ENCODE measurements at places on chromosomes 2 and 18.

DNA sequence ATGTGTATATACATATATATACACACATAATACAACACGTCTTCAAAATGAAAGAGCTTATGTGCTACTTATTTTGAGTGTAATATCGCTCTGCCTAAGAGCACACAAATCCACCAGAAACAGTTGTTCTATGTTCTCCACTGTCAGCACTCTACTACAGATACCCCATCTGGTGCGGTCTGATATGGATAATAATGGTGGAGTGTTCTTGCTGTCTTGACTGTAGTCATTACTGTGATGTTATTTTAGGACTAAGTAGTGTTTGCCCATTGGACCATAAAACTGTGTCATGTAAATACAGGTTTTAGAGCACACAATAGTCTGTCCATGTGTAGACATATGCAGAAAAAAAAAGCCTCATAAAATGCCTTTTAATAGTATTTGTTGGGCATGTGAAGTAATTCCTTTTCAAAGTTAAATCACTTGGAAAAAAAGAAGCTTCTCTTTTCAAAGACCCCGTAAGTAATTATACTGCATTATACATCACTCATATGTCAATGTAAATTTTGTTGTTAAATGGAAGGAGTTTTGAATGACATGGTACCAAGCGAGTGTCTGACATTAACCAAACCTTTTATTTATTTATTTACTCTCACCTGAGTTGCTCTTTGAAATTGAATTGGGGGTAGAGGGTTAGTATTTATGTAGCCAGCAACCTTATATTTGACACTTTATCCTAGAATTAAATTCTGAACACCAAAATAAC is 1249.2 kb upstream of the ZEB2 start:
- DNase-seq: no peak

DNA sequence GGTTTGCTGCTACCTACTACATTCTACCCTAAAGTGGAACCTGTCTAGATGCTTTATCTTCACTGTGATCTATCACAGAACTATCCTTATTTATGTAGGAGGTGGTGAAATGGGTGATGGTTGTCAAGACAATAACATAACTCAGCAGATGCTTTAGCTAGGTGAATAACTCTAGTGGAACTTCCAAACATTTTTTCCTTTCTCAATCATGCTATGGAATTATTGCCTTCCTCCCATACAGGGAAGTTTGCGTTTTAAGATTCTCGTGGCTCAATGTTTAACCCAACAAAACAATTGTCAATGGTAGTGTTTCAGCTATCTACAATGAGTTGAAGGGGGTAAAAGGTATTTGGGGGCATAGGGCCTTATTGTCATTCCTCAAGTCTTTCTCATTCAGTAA is 82.6 kb upstream of the GLI2 start:
- DNase-seq: no peak

- DNase-seq: no peak
These were observed 2119.6 kb upstream of the PIK3C3 start for GRCh38 chr18:39835303-39836030.

DNA sequence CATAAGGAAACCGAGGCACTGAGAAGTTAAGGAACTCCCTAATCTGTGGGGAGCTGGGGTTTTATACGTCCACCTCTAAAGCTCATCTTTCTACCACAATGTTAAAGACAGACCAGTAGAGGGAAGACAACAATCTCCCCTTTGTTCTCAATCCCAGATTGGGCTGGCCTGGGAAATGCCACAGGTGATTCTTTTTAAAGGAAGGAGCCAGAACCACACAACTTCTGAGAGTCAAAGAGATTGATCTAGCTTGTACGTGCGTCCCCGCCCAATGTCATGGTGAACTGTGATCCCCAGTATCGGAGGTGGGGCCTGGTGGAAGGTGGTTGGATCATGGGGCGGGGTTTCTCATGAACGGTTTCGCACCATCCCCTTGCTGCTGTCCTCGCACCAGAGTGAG is 81.8 kb upstream of the LCLAT1 start:
- DNase-seq: no peak

DNA sequence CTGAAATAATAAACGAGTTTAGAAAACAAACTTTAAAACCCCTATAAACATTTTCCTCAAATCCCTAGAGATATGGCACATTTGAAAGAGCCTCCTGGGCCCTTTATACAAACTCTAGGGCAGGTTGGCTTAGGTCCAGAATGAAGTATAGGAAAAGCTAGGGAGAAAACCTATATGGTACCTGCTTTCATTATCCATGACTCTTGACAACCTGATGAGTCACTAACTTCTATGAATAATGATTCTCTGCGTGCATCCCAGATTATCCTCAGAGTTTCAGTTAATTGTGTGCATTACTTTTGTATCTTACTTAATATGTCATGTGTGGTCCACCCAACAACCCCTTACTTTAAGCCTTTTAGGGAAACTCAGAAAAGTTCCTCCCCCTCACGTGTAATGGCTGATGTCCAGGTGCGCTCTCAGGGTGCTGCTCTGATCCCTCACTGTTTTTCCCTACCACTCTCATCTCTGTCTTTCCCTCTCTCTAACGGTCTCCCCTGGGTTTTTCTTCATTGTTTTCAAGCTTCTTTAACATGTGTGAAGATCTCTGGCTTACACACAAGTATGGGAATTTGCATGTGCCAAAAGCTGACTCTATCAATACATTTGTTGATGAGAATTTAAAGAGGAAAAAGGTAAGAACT is 78.5 kb downstream of the LRP1B start:
- DNase-seq: no peak

DNA sequence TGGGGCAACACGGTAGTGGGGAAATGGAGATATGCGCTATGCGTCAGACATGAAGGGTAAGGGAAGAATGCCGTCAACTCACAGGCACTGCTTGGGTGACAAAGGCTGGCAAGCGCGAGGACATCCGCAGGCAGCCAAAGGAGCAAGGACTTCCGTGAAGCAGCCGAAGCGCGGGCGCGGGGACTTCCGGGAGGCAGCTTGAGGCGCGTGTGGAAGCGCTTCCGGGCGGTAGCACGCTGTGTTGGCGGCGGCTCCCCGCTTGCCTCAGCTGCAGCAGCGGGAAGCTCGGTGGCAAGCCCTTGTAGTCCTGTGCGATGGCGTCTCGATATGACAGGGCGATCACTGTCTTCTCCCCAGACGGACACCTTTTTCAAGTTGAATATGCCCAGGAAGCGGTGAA is at the start of gene PSMA8:
Gene PSMA8, plus strand, starts transcription at position 218 of the 400 bp plus-strand sequence. Its CDS starts 97 bp downstream, at position 315.
- DNase-seq: no peak

DNA sequence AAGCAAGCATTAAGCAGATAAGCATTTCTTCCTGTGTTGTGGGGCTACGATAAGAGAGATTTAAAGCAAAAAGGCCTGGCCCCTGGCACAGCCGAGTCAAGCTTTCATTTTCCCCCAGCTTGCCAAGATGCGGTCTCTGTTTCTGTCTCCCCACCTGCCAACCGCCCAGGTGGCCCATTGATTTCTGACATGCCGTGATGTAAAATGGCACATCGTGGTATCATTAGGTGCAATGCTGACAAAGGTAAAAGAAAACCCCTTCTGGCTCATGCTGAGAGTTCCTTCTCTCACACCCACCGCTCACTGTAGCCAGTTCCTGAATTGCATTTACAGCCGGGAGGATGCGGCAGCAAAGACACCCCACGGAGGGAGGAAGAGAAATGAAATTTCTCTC is 62.8 kb downstream of the BOD1L2 start:
- DNase-seq: no peak

DNA sequence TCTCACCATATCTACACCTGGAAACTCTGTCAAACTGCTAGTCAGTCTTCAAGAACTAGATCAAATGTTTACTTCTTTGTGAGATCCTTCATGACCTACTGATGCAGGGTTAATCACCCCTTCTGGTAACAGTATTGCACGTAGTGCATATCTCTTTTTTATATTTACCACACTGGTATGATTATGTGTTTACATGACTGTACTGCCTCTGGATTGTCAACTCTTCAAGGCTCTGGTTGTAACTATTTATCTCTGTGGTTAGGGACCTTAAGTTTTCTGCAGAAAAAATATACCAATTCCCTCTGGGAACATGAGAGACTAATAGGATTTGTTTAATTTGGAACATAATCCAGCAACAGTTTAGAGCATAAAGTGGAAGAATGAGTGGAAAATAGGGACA is 135.5 kb downstream of the PDE1A start:
- no peak for DNase-seq

GRCh38 chr18:43034683-43035500 is 80.6 kb downstream of the RIT2 start:
- no peak for DNase-seq

DNA sequence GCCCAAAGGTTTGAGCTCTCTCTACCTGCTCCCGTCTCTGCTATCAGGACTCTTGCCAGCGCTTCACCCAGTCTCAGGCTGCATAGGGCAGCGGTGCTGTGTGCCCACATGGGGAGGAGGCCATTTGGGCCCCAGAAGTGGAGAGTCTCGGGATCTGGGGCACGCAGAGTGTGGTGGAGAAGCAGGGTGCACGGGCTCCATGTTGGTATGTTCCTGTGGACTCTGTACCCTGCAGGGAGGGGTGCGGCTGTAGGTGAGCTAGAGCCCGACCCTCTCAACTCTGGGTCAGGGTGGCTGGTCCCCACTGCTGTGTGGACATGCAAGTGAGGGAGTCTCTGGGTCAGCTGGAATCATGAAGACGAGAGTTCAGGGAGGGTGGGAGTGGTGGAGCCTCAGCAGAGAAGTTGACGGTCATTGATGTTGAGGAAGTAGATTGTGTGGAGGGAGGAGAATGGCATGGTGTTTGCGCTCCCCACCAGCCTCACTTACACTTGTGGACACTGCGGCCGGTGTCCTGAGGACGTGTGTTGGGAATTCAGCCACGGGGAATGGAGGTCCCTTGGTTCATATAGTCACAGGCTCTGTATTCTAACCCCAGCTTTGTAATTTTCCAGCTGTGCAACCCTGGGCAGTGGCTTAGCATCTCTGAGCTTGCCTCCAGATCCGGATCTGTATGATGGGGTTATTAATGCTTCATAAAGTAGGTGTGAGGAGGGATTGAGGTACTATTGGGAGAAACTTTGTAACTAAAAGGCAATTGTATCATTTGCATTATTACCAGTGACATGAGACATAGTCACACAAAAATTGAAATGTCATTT is 840 bp upstream of the PSD4 start:
- no peak for DNase-seq

GRCh38 chr2:85681372-85681763 is 12.8 kb upstream of the GNLY start:
- no peak for DNase-seq

- no peak for DNase-seq
These were observed 134.5 kb downstream of the MEIS1 start for GRCh38 chr2:66569321-66569851.

- DNase-seq: no peak
These were observed 223.7 kb upstream of the TRIB2 start for GRCh38 chr2:12493031-12493513.

GRCh38 chr2:47777277-47777937 is 5.5 kb upstream of the MSH6 start:
- DNase-seq: no peak

DNA sequence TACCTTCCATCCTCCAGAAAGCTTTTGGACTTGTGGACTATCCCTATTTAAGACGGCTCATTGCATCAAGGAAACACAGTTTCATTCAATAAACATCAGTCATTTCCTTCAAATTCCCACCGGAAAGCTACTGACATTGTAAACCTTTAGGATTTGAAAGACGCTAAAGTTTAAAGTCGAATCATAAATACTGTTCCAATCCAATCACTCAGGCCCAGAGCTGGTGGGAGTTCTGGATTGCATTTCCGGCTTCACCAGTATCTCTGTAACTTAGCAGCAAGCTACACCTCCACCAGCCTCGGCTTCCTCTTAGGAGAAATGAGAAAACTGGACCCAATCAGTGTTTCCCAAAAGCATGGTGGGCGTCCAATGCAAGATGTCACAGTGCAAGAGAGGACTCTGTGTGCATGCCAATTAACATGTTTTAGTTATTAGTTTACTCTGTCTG is 1.6 kb downstream of the WDFY1 start:
- no peak for DNase-seq

DNA sequence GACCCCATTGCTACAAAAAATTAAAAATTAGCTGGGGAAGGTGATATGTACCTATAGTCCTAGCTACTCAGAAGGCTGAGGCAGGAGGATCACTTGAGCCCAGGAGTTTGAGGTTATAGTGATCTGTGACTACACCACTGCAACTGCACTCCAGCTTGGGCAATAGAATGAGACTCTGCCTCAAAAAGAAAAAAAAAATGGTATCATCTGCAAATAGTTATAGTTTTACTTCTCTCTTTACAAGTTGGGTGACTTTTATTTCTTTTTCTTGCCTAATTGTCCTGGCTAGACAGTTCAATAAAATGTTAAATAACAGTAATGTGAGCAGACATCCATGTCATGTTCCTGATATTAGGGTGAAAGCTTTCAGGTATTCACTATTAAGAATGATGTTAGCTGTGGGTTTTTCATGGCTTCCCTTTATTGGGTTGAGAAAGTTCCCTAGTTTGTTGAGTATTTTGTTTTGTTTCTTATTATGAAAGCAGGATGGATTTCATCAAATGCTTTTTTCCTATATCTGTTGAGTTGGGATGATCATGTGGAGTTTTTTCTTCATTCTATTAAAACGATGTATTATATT is 24.9 kb upstream of the ACOXL start:
- no peak for DNase-seq

DNA sequence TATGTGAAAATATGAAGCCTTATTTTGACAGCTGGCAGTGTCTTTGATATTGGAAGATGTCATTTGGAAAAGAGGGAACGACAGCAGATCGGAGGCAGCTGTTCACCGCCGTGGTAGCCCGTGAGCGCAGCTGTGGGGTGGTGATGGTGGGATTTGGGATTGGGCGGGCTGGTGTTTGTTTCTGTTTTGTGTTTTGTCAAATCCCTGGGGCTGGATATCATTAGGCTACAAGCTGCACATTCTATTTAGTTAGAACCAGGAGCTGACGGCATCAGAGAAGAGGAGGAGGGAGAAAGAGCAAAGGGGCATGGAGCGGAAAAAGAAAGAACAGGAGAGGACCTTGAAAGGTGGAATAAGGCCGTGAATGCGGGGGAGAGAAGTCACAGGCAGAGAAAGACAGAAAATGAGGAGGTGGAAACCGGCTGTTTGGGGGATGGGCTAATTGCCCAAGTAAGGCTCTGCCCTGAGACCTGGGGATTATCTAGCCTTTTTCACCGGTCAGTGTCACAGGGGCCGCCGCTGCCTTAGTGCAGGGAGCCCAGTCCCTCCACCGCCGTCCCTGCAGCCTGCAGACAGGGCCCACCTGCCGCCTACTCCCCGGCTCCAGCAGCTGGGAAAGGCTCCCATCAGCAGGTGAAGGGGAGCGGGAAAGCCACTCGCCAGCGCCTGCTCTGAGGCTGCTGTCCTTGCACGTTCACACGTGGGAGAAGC is 88.0 kb downstream of the ZCCHC2 start:
- DNase-seq: no peak

- no peak for DNase-seq
These were observed 200.3 kb downstream of the DPP4 start for GRCh38 chr2:161873707-161874106.

- no peak for DNase-seq
These were observed 695.4 kb upstream of the ID2 start for GRCh38 chr2:7986431-7986830.

DNA sequence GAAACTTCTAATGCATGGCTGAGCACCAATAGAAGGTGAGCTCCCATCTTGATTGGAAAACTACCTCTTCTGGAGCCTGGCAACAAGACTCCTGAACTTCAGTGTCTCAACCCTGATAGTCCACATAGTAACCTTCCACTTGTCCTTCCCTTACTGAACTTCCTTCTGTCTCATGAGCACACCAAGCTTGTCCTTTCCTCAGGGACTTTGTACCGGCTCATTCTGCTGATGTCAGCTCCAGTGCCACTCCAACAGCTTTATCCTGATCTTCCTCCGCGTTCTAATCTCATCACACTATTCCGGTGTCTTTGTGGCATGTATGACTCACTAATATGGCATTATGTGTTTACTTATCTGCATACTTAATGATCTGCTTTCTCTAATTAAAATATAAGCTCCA is 862.0 kb upstream of the ID2 start:
- DNase-seq: no peak

Data from stimulated activated CD8-positive, alpha-beta memory T cell treated with anti-CD3 and anti-CD28 coated beads, Interleukin-15, amount 100 ng/mL, for 24 hours (primary cell).